CD4-positive, alpha-beta T cell treated with Interleukin-6 for 4 hours (primary cell): ENCODE measurements at places on chromosomes 7 and 10.

DNA sequence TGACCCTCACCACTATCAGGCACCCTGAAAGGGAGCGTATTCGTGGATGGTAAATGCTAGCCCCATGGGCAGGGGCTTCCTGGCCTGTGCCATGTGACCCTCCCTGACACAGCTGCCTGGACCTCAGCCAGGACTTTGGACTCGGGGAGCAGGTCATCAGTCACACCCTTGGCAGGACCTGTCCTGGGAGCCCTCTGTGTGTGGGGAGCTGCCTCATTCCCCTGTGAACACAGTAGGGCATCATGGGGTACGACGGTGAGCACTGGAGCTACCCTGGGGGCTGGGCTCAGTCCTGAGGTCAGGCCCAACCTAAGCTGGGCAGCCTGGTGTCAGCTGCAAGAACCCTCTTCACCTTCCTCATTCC, 129.3 kb upstream of the FAM20C start:
- DNase-seq, result no peak

GRCh38 chr10:72124989-72125388, 36.6 kb upstream of the SPOCK2 start:
- no peak for DNase-seq

DNA sequence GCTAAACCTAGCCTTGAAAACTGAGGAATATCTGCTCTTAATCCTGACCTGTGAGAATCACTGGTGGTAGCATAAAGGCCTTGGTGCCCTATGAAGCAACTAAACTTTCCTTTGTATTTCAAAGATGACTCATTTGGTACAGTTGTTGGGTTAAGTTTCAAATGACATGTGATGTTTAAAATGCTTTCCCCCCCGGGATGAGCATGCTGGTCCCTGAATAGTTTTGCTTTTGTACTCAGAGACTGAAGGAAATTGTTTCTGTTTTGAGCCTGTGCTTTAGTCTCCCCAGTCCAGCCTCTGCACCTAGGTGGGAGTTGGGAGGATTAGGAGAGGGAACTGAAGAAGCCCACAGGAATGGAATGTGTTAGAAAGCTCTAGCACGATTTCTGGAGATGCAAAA, 258.9 kb upstream of the NPY start:
- no peak for DNase-seq

- no peak for DNase-seq
Observed at GRCh38 chr10:92486637-92487036, 87.3 kb downstream of the IDE start.

GRCh38 chr10:121788115-121788514, 139.7 kb downstream of the ATE1 start:
- DNase-seq, result no peak

GRCh38 chr7:143345428-143345900, 17.0 kb downstream of the FAM131B start:
- DNase-seq, result peak; percentile 75

DNA sequence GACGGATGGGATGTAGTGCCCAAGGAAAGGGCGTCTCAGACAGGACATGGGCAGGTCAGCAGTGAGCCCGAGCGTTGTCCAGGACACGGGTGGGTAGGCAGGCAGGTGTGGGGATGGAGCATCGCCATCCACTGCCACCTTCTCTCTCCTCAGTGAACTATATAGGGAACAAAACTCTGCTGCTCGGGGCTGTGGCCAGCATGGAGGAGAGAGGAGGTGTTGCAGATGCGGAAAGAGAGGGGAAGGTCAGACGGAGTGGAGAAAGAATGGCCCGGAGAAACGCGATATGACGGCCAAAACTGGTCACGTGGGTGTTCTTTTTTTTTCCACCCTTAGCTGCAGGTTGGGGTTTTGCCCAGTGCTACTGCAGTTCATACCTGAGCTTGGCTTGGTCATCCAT, 71.2 kb downstream of the GRID1 start:
- no peak for DNase-seq

DNA sequence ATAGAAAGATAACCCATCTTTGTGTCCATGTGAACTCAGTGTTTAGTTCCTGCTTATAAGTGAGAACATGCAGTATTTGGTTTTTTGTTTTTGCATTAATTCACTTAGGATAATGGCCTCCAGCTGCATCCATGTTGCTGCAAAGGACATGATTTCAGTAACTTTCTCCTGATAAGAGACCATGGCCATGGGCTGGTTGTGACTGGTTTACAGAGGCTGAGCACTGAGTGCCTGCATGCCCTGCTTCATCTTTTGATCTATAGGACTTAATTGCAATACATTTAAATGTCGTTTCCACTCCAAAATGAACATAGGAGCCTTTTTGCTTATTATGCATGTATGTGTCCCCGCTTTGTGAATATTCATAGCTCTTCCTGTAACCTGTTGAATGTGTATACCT, 101.3 kb upstream of the IGFBP3 start:
- DNase-seq, result no peak

- no peak for DNase-seq
Observed at GRCh38 chr7:116859323-116859722, 3.1 kb upstream of the CAPZA2 start.

- DNase-seq, result no peak
Observed at GRCh38 chr7:93202594-93203250, 23.5 kb downstream of the HEPACAM2 start.

- DNase-seq, result no peak
Observed at GRCh38 chr7:43904533-43905208, 1.7 kb downstream of the URGCP start.

GRCh38 chr7:5665094-5666025, 116.1 kb downstream of the RNF216 start:
- DNase-seq, result peak; percentile 76

DNA sequence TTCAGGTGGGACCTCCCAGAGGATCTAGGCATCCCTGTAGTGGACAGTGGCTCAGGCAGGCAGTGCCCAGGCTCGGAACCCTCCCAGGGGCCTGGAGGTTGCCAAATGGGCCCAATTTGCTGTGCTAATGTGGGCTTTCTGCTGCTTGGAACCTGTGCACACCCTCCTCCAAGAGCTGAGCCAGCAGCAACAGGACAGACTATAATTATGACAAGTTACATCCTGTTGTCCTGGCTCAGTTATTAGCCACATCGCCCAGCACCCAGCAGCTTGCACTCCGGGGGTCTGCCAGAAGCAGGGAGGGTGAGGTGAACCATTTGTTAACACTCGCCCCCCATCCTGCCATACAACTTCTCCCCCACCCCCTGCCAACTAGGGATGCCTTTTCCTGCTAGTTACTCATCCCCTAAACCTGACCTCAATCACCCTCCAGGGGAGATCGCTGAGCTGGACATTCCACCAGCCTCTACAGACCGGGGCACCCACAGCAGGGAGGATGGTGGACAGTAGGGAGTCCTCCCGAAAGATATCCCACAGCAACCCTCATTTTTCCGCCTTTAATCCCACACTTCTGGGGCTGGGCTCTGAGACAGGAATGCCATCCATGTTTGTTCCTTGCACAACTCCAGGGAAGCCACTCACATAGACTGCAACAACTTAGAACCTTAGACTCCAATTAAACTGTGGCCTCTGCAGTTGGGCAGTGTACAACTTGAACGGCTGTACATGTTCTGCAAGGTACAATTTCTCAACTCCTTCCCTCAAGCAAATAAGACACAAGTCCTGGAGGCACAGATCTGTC, 7.9 kb upstream of the MYL10 start:
- no peak for DNase-seq

- no peak for DNase-seq
Observed at GRCh38 chr10:89062861-89063260, 72.3 kb downstream of the FAS start.

GRCh38 chr10:71406878-71407277, 10.2 kb downstream of the CDH23 start:
- DNase-seq, result no peak

DNA sequence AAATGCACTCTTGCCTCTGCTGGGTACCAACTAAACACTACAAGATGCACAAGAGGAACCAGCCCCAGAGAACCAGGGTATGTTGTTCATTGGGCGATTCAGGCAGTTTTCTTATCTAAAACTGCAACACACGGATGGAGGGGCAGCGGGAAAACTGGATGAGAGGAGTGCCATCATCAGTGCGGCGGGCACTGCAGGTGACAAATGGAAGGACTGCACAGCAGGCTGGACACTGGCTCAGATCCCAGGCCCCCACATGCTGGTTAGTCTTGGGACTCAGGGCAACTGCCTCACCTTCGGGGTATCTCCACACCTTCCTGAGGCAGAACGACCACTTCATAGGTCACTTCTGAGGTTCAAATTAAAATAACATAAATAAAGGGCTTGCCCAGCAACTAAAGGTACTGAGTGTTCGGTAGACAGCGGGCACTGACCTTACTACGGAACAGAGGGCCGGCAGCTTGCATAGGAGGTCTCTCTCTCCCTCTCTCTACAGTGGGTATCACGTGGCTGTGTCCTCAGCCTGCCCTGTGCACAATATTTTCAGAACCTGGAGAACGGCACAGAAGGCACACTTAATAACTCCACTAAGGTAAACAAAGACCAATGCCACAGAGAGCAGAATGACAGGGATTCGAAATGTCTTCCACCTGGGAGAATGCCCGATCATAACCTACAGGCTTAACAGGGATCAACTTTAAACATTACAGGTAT, 72.1 kb downstream of the GRB10 start:
- no peak for DNase-seq

DNA sequence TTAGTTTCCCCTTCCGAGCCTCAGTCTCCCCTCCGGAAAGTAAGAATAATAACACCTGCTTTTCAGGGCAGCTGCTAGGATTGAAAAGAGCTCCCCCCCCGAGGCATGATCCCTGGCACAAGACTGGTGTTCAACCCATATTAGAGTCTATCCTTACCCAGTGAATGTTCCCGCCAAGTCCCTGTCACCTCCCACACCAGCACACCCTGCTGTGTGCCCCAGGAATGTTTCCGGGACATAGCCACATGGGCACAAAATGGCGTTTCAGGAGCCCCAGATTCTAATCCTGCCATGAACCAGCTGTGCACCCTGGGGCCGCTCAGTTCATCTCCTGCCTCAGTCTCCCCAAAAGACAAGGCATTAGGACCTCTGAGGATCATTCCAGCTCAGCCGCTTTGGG, 563 bp downstream of the MUC17 start:
- no peak for DNase-seq

DNA sequence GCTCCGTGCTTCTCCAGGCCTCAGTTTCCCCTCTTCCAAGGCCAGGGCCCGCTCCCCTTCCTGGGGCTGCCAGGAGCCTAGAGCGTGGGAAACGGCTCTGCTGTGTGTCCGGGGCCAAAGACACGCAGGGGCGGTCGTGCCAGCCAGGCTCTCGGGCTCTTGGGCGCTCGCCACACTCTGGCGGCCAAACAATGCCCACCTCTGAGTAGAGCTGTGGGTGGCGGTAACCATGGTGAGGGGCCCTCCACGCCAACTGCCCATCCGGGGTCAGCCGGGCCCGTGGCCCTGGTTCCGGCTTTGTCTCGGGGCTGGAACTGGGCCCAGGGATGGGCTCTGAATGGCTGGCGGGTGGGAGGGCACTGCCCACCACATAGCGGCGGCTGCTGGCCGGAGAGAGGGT, 16.0 kb downstream of the GRIFIN start:
- no peak for DNase-seq

- no peak for DNase-seq
Observed at GRCh38 chr7:38127216-38128207, 50.5 kb upstream of the STARD3NL start.

DNA sequence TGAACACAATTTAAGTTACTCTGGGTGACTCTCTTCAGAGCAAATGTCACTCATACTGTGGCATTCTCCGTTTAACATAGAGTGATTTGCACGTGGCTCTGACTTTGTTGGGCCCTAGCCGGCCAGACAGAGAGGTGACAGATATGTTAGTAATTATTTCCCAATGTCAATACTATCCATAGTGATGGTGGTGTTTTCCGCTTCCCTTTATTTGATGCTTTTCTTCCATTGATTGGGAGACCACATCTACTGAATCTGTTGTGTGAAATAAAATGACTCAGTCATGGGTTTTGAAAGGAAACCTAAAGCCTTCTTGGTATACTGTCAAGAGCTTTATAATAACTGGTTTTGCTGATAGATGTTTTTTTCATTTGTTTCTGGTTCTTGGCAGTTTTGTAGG, 7.4 kb downstream of the AVL9 start:
- DNase-seq, result no peak

- DNase-seq, result peak; percentile 33
Observed at GRCh38 chr7:43905956-43906330, 453 bp downstream of the URGCP start.

DNA sequence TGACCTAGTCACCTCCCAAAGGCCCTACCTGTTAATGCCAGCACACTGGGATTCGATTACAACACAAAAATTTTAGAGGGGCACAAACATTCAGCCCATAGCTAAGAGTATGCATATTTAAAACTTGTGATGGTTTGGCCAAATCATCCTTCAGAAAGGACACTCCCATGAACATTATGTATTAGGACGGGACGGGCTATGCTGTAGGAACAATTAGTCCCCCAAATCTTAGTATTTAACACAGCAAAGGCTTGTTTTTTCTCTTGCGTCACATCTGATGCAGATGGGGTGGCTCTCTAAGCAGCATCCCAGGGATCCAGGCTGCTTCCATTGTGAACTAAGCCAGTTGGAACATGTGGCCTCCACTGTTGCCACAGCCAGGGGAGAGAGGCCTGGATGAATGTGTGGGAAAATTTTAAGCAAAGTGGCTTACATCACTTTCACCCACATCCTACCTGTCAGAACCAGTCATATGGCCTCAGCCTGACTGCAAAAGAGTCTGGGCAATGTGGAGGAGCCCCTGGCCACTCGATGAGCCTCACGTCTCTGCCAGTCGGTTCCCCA, 26.6 kb downstream of the CHST3 start:
- DNase-seq, result no peak

GRCh38 chr7:132291481-132291880, 284.8 kb downstream of the PLXNA4 start:
- DNase-seq, result no peak

GRCh38 chr10:11142777-11143176, 125.1 kb downstream of the CELF2 start:
- no peak for DNase-seq

DNA sequence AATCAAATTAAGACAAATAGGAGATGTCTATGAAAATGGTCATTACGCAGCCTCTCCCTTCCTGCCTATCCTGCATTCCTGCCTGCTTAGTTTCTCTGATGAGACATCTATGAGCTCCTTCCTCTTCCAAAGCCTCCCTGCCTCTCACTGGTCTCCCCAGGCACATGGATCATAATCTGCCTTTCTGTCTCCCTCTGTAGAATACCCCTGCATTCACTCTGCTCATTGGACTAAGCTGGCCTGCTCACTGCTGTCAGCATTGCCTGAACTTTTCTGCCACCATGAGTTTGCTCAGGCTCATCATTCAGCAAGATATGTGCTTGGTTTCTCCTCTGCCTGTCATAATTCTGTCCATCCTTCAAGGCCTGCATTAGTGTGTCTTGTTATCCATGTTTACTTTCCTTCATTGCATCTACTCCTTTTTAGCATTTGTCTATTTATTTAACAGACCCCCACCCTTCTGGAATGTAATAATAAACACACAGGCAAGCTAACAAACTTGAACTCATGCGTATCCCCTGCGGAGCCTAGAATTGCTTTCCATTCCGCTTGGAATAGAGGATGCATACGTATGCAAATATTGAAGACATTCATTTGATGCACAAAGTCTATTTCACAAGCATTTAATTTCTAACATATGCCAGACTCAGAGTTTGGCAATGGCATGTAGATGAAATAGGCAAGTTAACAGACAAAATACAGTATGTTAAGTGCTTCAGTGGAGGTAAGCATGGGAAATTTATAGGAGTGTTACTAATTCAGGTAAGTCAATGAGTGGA, 88.3 kb downstream of the PTPRZ1 start:
- DNase-seq, result no peak

- DNase-seq, result no peak
Observed at GRCh38 chr10:44571701-44572100, 186.8 kb upstream of the CXCL12 start.
